ENCODE measurements at places on chromosomes 1 and 21.
A peak's percentile ranks its signal among the peaks of the same experiment; 100 is the strongest.

GRCh38 chr1:39344394-39345154 lies 140.1 kb downstream of the MACF1 start:
- no peak for DNase-seq

- no peak for DNase-seq
Observed at GRCh38 chr1:25580927-25581326, 35.7 kb upstream of the MAN1C1 start.

- DNase-seq, result peak; percentile 41
Observed at GRCh38 chr1:62841587-62842169, 57.7 kb downstream of the ATG4C start.

DNA sequence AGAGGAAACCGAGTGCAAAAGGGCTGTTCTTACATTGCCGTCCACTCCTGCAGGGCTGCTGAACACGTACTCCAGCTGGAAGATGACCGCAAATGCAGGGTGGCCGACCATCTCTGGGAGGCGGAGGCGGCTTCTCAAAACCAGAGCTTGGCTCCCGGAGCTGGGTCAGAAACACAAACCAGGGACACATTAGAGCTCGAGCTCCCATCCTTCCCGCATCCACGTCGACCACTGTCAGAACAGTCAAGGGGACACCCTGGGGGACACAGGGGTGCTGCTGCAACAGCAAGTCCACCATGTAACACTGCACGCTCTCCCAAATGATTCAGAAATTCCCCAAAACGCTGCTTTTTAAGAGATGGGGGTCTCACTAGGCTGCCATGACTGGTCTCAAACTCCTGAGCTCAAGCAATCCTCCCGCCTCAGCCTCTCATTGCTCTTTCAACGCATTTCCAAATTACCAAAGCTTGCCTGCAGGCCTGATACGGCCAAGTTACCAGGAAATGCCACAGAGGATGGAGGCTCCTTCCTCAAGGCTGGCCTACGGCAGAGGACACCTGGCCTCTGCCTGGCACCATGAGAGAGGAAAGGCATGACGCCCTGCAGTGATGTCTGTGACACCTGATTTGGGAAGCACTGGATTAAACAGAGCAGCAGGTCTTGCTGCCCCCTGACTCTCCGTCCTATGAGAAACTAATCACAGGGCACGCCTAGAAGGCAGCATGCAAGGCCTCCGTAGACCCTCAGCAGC lies 45.0 kb downstream of the NPHP4 start:
- DNase-seq, result no peak

DNA sequence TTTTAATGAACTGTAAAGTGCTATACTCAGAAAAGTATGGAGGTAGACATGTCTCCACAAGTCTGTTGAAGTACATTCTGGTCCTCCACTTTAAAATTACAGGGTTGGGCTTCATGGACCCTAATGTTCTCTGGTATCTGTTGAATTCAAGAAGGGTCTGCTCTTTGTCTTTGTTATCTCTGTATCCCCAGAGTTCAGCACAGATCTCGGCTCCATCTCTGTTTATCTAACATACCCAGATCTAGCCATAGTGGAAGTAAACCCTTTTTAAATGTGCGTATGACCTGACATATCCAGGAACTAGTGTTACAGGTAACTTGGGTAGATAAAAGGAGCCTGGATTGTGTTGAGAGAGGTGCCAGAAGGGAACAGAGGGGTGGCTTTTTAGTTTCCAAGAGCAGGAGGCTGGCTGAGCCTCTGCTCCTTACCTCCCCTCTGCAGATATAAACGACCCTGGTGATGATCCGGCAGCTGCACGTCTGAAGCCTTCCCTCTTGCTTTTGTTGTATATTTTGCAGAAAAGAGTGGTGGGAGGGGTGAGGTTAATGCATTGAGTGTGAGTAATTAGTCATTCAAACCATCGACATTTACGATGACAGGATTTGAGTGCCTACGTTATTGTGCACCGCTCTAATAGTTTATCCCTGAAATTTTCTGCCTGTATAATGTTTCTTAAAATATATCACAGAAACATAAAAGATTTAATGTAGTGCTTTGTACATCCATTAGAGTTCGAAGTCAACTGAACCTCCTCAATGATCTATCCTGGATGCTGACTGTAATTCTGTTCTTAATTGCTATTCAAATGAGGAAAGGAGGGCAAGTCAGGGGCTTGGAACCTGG lies 30.8 kb downstream of the ELAVL4 start:
- DNase-seq, result no peak

DNA sequence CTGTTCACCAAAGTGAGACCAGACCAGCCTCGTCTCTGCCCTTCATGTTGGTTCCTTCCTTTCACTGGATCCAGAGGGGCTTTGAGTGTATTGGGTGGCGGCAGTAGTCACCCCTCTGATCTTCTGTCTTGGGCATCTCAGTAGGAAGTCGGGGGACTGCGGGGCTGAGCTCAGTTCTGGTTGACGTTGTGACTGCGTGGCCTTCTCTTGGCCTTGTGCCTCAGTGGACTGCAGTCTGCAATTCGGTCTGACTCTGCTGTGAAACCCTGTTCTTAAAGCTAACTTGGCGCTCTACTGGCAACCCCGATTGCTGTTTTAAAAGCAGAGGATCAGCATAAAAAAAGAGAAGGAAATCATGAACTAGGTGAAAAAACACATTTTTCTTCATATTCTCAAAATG lies 56.7 kb downstream of the SLC37A1 start:
- DNase-seq, result no peak

DNA sequence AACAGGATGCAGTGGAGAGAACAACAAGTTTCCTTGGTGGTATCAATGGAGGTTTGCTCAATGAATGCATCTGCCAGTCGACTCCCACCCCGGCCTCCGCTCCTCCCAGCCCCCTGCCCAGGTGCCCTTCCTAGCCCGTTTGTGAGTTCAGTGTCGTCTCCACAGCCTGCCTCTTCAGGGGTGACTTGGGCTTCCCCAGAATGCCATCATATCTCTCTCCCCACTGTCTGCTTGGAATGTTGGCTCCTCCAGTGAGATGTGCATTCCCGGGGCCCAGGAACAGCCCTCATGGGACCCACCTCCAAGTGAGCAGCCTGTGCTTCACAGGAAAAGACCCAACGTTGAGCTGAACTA lies 30.5 kb downstream of the MATN1 start:
- no peak for DNase-seq

DNA sequence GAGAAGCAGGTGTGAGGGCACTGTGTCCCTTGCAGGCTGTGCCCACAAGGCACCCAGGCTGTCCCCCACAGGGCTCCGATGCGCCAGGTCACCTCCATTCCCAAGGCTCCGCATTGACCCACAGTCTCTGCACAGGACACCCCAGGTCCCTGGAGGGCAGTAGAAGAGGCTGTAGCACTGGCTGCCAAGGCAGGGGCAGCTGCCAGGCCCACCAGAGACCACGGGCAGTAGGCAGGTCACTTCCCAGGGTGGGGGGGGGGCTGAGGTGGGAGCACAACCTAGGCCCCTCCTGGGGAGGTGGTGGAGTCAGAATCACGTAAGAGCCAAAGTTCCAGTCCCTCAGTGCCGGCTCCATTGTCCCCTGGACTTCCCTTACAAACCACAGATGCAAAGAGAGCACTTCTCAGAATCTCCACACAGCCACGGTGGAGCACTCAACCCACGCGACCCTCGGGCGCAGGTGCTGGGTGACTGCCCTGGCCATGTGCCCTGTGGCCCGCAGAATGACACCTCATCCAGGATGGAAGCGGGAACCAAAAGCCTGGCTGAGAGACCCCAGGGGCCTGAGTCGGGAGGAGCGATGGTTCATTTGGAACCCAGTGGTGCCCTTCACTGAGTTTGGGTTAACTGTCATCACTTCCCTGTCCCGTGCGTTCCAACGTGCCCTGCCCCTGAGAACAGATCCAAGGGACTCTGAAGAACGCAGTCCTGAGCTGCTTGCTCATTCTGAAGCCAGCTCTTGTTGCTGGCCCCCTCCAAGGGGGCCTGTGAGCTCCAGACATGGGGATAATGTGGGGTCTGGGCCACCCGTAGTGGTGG lies 69.7 kb upstream of the PDE9A start:
- DNase-seq, result no peak

DNA sequence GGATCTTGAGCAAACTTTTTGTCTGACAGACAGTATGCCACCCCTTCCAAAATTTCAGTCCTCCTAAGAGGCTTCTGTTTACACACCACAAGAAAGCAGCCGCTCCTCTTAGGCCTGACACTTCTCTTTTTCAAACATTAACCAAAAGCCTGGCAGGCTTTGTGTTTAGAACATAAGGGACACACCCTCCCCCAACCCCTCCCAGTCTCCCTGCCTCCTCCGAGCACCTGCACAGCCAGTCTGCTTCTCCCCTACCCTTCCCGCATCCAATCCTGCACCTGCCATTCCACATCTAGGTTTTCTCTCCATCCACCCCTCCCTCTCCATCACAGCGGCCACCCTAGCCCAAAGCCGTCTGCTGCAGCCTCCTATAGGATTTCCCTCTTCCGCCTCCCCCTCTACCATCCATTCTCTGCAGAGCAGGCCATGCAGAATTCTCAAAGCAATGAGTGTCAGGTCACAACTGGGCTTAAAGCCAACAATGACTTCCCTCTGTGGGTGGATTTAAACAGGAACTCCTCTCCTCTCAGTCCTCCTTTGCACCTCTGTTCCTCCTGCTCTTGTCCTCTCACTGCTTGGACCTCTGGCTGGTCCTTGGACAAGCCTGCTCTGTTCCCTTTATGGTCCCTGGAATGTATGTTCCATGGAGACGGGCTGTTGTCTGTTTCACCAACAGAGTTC lies 478.2 kb downstream of the NPHP4 start:
- DNase-seq, result no peak

- no peak for DNase-seq
Observed at GRCh38 chr1:160066829-160067745, 2.9 kb downstream of the KCNJ10 start.

DNA sequence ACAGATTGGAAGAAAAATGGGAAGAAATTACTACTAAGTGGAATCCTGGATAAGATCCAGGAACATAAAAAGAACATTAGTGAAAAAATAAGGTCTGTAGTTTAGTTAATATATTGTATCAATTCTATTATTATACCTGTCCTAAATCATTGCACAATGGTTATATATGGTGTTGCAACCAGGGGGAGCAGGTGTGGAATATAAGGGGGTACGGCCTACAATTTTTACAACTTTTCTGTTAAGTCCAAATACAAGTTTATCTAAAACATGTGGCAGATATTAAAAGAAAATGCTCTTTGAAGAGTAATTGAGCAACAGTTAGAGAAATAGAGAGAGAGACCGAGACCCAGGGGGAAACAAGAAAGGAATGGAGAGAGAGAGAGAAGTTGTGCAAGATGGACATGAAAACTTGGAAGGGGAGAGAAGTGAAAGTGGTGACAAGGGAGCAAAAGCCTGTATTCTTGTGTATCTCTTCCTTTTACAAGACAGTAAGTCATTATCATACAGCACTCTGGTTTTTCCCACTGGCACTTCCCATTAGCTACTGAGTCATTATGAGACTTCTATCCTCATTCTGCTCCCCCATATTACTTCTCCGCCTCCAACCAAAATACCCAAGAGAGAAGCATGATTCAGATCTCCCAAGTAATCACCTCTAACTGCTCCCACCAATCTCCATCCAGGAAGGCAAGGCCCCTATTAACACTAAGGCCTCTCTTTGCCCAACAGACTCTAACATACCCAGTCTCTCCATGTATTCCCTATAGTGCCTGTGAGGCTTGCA lies 22.3 kb upstream of the TRAF3IP3 start:
- DNase-seq, result no peak

GRCh38 chr21:41957991-41958766 lies 4.4 kb upstream of the C2CD2 start:
- DNase-seq, result peak; percentile 93

GRCh38 chr1:3922851-3923250 lies 22.8 kb upstream of the C1orf174 start:
- DNase-seq, result no peak

DNA sequence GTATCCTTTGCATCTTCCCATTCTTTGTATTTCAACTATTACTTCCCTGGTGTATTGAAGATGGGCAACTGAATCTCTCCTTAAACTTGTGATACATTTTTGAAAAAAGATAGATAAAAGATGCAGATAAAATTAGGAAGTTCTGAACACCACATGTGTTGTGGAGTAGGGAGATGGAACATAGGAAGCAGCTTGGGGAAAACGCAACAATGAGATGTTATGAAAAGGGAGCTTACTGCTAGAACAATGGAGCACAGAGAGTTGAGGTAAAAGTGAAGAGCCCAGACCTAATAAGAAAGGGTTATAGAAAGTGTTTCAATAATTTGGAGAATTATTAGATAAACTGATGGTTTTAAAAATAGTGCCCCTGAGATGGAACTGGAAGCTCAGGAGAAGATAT lies 20.9 kb downstream of the GNAI3 start:
- DNase-seq, result no peak

DNA sequence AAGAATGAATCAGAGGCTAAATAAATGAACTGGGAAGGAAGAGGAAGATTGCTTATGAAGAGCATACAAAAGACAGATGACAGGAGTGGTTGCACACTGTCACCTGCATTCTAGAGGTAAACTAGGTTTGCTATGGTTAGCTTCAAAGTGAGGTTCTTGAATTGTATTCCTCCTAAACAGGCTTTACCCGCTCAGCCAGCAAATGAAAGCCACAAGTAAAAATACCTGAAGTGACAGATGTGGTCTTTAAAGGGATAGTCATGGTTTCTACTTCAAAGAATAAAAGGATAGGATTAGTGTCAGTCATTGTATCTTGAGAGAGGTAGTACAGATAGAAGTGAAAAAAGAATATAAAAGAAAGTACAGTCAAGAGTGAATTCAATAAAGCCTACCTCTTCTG lies 32.4 kb upstream of the PRDX6 start:
- no peak for DNase-seq

GRCh38 chr1:43822040-43822690 lies 111.4 kb upstream of the ARTN start:
- DNase-seq, result peak; percentile 88

DNA sequence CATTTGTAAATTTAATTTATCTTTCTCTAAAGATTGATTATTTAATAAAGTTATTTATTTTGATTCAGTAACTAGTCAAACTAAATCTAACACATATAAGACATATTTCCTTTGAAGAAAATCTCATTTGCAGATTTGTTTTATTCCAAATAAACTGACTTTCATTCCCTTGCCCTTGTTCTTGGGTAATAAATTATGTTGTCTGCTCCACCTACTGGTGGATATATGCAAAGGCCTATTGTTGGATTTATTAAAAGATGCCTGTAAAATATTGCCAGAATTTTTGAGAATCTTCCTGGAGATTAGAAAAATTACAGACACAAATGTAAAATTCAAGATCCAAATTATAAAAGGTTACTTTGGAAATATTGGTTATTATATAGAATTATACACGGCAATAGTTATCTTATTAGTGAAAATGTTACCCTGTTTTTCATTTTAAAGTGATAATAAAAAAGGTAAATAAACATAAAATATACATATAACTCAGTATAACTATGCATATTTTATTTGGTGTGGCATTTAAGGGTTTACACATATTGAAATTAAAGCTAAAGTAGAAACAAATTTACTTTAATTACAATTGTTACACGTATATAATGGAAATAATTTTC lies 116.1 kb downstream of the SPATA17 start:
- peak; percentile 47 for DNase-seq

GRCh38 chr1:50742523-50742922 lies 217.5 kb downstream of the FAF1 start:
- peak; percentile 50 for DNase-seq
